ENCODE measurements at places on chromosomes 4 and X. TPM values are rescaled to one million over a fixed set of nuclear protein-coding genes. Genes with fewer than 3 reads are reported as not detected.

DNA sequence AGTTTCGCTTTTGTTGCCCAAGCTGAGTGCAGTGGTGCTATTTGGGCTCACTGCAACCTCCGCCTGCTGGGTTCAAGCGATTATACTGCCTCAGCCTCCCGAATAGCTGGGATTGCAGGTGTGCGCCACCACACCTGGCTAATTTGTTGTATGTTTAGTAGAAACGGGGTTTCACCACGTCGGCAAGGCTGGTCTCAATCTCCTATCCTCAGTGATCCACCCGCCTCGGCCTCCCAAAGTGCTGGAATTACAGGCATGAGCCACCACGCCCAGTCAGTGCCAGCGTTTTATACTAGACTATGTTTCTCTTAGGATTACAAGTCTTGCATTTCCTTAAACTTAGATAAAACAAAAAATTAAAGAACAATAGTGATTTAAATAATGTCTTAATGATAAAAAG, 13.0 kb downstream of the KLF3 start:
- no peak for DNase-seq

- DNase-seq = no peak
These were observed 17.1 kb downstream of the SPON2 start for GRCh38 chr4:1155314-1155713.

DNA sequence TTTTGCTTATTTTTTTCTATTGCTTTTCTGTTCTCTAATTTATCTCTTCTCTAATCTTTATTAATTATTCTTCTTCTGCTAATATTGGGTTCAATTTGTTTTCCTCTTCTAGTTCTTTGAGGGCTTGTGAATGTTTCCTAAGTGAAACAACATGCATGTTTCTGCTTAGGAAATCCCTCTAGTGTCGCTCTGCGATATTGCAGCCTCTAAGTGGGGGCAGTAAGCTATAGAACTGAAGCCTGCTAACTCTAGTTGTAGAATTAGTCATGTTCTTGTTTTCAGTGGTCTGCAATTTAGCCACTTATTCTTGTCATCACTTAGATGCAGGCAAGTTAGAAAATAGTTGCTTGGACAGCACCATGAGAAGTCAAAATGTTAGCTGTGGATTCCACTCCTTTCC, 222.6 kb downstream of the SPIN4 start:
- no peak for DNase-seq

The LRAT gene
- 0.39 TPM for total RNA-seq

The HMX1 gene
- total RNA-seq = not detected

All from mesenteric fat pad (tissue), 1 donor.